ENCODE measurements at places on chromosomes 5 and 9.

GRCh38 chr5:153617190-153617589 lies 126.7 kb downstream of the GRIA1 start:
- DNase-seq, result peak; percentile 45

DNA sequence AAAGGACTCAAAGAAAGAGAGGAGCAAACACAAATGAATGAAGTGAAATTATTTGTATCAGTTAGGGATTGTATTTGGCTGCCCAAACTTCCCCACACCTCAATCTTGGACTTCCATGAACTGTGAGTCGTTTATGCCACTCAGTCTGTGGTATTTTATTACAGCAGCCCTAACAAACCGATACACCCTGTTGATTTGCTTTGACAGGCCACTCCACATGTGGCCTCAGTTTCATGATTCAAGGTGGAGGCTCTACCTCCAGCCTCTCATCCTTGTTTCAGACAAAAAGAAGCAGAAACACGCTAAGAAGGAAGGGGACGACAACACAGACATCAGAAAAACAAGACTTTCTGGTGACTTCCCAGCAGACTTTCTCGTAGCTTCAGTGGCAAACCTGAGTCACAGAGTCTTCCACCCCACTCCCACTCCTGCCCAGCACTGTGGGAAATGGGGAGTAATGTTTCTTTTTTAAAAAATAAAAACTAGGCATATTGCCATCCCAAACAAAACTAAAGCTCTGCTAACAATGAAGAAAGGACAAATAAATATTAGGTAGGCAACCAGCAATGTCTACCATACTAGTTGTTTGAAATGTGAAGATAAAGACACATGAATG lies 52.2 kb upstream of the ABCA1 start:
- no peak for DNase-seq

DNA sequence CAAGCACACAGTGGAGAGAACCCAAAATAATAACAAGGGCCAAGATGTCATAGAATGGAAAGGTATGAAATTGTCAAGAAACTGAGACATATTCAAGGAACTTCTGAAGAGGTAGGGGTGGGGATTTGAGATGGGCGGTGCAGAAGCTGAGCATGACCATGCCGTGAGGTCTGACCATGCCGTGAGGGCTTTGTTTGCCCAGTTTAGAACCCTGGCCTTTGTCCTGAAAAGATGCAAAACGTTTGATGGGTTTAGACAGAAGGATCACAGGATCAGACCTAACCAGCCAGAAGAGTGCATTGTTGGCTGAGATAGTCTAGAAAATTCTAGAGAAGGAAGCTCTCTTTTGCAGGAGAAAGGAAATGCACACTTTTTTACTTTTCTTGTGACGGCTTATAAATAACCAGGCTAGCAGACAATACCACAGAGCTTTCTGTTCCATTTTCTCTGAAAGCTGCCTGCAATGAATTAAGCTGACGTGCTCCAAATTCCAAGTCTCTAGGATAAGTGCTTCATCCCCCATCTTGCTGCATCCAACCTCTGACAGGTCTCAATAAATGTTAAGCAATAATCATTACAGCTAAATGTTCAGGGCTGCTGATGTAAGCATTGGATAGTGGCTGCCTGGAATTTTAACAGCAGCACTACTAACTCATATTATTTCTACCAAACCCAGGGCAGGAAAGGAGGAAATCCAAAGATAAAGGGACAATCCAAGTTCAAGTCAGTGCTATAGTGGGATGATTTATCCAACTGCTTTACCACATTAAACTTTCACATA lies 110.9 kb upstream of the IL6ST start:
- DNase-seq, result no peak

- no peak for DNase-seq
Measured at GRCh38 chr9:14956208-14956607, 46.0 kb upstream of the FREM1 start.

GRCh38 chr9:93111001-93111370 lies 15.0 kb downstream of the CARD19 start:
- no peak for DNase-seq

DNA sequence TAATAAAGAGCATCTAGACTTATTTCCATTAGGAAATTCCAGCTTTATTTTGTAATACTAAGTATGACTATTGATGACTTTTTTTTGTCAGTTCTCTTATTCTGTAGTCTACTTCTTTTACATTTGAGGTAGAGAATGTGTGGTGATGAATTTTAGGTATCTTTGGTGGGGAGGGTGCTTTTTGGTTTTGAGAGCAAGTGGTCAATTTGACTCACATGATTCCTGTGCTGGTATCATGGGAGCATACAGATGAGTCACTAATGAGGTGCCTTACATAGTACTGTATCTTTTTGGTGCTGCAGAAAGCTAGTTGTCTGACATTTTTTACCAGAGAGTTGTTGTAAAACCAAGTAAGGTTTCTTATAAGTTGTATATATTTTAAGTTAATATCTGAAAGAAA lies 35.3 kb downstream of the ERBIN start:
- DNase-seq, result peak; percentile 38

DNA sequence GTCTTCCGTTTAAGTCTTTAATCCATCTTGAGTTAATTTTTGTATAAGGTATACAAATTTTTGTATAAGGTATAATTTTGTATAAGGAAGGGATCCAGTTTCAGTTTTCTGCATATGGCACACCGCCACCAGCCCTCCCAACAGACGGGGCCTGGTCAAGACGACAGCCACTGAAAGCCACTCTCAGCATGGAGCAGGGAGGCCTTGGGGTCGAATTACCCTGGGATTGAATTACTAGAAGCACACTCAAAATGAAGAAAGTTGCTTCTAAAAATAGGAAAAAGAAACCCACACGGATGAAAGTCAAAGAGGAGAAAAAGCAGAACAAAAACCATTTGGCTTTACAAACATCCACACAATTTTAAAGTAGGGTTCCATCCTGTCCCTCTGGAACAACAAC lies 586.2 kb upstream of the ADAMTS16 start:
- no peak for DNase-seq

- no peak for DNase-seq
Measured at GRCh38 chr9:30744871-30745270, 1639.6 kb upstream of the ACO1 start.

DNA sequence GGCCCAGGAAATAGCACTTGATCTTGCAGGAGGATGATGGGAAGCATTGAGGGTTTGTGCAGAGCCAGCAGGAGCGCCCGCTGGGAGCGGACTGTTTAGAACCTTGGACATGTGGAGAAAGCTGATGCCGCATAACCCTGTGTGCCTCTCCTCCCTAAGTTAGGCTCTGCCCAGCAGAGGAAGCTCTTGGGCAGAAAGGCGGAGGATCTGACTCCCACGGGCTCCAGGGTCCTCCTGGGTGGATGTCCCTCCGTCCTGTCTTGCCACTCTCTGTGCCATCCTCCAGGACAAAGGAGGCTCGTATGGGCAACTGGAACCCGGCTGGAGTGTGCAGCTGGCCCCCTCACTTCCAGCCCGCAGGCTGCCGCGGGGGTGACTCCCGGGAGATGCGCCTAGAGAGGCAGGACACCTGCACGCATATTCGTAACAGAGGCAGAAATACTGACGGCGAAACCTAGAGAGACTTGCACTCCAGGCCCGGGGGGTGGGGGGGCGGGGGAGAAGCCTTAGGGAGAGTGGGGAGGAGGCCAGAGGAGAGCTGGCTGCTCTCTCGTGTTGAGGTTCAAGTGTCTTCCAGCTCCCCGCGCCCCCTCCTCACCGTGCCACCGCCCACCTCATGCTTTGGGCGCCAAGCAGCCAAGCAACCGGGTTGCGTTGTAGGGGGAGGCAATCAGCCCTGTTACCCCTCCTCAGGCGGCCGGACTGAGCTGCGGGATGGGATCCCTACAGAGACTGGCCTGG lies 5.4 kb upstream of the FOXE1 start:
- no peak for DNase-seq

DNA sequence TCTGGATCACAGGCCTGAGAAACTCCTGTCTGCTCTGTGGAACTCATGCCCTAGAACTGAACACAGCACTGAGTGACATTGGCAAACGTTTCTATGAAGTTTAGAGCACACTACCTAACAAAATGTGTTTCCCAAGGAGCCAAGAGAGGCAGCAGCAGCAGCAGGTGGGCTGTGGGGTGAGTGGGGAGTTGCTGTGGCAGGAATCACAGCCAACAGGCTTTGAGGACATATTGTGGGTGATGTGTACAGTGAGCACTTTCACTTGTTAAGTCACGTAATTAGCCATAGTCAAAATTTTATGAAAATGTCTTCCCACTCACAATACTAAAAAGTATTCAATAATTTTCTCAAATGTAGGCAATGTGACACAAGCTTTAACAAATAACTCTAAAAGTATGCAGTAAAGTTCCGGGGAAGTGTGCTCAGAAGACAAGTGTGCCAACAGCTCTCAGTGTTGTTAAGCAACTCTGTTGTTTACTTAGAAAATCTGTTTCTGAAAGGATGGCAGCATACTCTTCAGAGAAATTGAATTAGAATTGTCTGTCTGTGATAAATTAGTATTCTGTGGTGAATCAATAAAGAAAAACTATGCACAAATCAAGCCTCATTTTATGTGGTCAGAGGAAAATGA lies 482.1 kb downstream of the SEMA5A start:
- DNase-seq, result no peak

GRCh38 chr9:115385383-115386122 lies 267.6 kb upstream of the TNC start:
- DNase-seq, result no peak

DNA sequence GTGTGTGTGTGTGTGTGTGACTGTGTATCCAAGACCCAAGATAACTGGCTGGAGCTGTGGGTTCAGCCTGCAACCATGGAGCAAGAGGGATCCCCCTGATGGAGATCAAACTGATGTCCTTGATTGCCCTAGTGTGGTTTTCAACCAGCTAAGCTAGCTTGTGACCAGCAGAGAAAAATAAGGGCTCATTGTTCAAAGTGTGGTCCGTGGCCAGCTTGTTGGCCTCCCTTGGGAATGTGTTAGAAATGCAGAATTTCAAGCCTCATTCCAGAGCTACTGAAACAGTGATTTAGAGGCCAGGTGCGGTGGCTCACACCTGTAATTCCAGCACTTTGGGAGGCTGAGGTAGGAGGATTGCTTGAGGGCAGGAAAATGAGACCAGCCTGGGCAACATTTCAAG lies 79.9 kb downstream of the ACER2 start:
- DNase-seq, result no peak

GRCh38 chr5:168710706-168711105 lies 131.5 kb upstream of the PANK3 start:
- DNase-seq, result no peak

GRCh38 chr9:111458139-111459009 lies 25.8 kb downstream of the ECPAS start:
- no peak for DNase-seq

GRCh38 chr5:68919988-68920490 lies 173.8 kb upstream of the SLC30A5 start:
- no peak for DNase-seq

DNA sequence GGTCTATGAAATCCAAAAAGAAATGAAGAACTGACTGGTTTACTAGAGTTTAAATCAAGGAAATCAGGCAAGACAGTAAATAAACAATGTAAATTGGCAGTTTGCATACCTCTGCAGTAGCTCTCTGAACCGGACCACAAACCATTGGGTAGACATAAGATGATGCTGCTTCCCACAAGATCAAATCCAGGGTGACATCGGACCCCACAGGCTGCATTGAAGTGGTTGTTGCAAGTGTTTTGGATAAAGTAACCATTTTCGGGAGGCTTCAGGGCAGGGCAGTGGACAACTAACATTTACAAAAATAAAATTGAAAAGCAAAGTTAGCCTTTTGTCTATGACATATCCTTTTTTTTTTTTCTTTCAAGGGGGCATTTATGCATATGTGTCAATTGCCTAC lies 66.7 kb downstream of the SVEP1 start:
- no peak for DNase-seq

GRCh38 chr5:91848453-91848852 lies 465.3 kb upstream of the ARRDC3 start:
- DNase-seq, result peak; percentile 90

Data from brain microvascular endothelial cell (primary cell).